ENCODE measurements at places on chromosomes 16 and 17. TPM values are rescaled to one million over a fixed set of nuclear protein-coding genes. Genes with fewer than 3 reads are reported as not detected.
A peak's percentile ranks its signal among the peaks of the same experiment; 100 is the strongest.

Gene KRT16
- 0.65 TPM for total RNA-seq

Gene FKBP10
- 172 TPM for total RNA-seq

Gene PDP2
- total RNA-seq: 8.9 TPM

DNA sequence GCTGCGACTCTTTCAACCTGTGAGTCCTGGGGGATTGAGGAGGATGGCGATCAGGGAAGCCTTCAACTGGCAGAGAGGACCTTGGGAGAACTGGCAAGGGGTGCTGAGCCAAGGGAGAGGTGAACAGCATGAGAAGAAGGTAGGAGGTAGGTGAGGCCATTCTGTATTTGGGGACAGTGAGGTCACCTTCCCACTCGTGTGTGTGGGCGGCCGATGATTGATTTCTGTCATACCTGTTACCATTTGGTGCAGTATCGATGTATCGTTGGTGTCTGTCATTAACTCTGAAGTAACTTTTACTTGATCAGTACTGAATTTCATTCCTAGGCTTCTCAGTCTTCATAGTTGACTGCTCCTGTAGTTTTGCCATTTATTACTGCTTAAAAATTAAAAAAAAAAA is 3.8 kb downstream of the ARSG start:
- no peaks in the 10 kb centered on the region for H3K27me3 ChIP-seq
- H3K36me3 ChIP-seq: no peaks in the 10 kb centered on the region
- H3K4me3 ChIP-seq: no peak overlapping the region

DNA sequence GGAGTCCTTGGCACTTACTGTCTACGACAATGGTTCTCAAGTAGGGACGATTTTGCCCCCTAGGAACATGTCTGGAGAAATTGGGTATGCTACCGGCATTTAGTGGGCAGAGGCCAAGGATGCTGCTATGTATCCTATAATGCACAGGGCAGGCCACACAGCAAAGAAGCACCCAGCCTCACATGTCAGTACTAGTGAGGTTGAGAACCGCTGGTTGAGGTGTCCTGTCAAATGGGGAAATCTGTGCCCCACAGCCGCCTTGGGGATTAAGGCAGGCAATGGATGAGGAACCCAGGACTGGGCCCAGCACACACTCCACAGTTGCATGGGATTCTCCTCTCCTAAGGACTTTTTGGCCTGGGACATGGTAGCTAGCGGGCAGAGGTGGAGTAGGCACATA is 86.7 kb upstream of the TOB1 start:
- no peak overlapping the region for H3K27ac ChIP-seq
- H3K36me3 ChIP-seq: no peaks in the 10 kb centered on the region
- no peaks in the 10 kb centered on the region for H3K4me1 ChIP-seq

- no peaks in the 10 kb centered on the region for H3K36me3 ChIP-seq
- no peaks in the 10 kb centered on the region for H3K4me1 ChIP-seq
- H3K27ac ChIP-seq: no peak overlapping the region
- DNase-seq: no peak
- H3K27me3 ChIP-seq: no peaks in the 10 kb centered on the region
Observed at GRCh38 chr16:88505405-88506082, 52.5 kb downstream of the ZFPM1 start.

Gene NLRC3
- total RNA-seq: 0.97 TPM

GRCh38 chr17:38711792-38712571 is 6.9 kb downstream of the MLLT6 start:
- no peaks in the 10 kb centered on the region for H3K27me3 ChIP-seq
- no peak for DNase-seq
- no peaks in the 10 kb centered on the region for H3K4me1 ChIP-seq

GRCh38 chr16:49327466-49327865 is 45.8 kb upstream of the CBLN1 start:
- H3K27ac ChIP-seq: no peak overlapping the region
- H3K4me1 ChIP-seq: no peaks in the 10 kb centered on the region
- H3K27me3 ChIP-seq: no peaks in the 10 kb centered on the region
- H3K4me3 ChIP-seq: no peak overlapping the region

Gene ABCC12
- total RNA-seq: not detected

Gene CDR2L
- total RNA-seq: 20.2 TPM

Gene JPH3
- total RNA-seq: 0.21 TPM

- no peak overlapping the region for H3K27ac ChIP-seq
- no peaks in the 10 kb centered on the region for H3K4me1 ChIP-seq
- no peak for DNase-seq
- no peak overlapping the region for H3K4me3 ChIP-seq
Observed at GRCh38 chr17:3955673-3955988, 8.6 kb downstream of the ATP2A3 start.

Gene NXN
- 41.0 TPM for total RNA-seq

GRCh38 chr17:44006272-44006597 is 1.8 kb downstream of the NAGS start:
- H3K36me3 ChIP-seq: no peaks in the 10 kb centered on the region
- no peak for DNase-seq
- no peak overlapping the region for H3K27ac ChIP-seq

DNA sequence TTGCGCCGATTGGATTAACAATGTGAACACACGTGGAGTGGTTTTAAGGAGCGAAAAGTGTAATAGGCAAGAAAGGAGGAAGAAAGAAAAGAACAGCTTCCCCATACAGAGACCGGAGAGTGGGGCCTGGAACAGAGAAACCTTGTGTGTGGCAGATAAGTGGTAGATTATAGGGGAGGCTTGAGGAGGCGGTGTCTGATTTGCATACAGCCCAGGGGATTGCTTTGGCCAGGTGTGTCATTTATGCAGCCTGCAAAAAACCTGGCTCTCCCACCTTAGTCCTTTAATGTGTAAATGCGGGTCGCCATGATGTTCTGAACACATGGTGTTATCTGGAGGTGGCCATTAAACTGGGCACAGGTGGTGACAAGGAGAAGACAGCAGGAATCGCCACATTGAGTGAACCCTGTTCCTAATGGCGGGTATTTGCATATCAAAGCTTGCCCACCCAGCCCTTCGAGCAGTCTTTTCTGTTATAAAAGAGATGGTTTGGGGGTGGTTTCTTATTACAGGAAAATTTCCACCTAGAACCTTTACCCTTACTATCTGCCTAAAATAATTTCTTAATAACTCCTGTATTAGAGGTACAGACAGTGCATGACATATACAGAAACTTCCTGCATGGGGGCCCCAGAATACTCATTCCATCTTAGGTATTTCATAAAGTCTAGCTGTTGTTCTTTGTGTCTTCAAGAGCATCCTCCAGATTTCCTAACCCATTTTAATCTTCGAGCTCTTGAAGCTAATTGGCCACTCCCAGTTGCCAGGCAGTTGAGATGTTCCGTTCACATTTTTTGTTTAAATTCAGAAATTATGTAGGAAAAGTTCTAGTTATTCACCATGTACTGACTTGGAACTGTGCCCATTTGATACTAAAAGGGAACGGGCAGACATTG is 292.5 kb downstream of the RBFOX1 start:
- H3K27ac ChIP-seq: no peak overlapping the region
- H3K27me3 ChIP-seq: no peaks in the 10 kb centered on the region
- H3K36me3 ChIP-seq: no peaks in the 10 kb centered on the region
- H3K4me1 ChIP-seq: no peaks in the 10 kb centered on the region
- no peak overlapping the region for H3K4me3 ChIP-seq

DNA sequence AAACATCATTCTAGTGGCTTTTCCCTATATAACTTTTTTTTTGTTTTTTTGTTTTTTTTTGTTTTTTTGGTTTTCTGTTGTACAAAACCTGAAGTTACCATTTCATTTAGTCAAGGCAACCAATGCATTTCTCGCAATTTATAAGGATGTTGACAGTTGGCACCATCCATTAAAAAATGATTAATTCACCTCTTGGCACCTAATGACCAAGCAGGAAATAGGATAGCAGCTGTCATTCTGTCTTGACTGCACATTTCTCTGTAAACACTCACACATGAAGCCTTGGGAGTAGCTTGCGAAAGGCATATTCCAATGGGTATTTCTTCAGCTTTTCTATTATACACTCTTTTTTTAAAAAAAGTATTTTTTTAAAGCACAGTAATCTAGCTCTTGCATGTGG is 77.5 kb downstream of the SYCE1L start:
- no peaks in the 10 kb centered on the region for H3K36me3 ChIP-seq
- H3K27ac ChIP-seq: no peak overlapping the region
- no peak for DNase-seq
- H3K4me3 ChIP-seq: no peak overlapping the region

GRCh38 chr16:27718201-27719105 is 168.5 kb downstream of the KATNIP start:
- H3K27ac ChIP-seq: no peak overlapping the region
- DNase-seq: peak; percentile 45
- H3K27me3 ChIP-seq: no peaks in the 10 kb centered on the region
- H3K4me1 ChIP-seq: no peaks in the 10 kb centered on the region

- H3K4me3 ChIP-seq: no peak overlapping the region
- no peaks in the 10 kb centered on the region for H3K36me3 ChIP-seq
- H3K4me1 ChIP-seq: no peaks in the 10 kb centered on the region
- H3K27me3 ChIP-seq: no peaks in the 10 kb centered on the region
- H3K27ac ChIP-seq: no peak overlapping the region
Observed at GRCh38 chr17:39080421-39081078, 70.9 kb downstream of the PLXDC1 start.

DNA sequence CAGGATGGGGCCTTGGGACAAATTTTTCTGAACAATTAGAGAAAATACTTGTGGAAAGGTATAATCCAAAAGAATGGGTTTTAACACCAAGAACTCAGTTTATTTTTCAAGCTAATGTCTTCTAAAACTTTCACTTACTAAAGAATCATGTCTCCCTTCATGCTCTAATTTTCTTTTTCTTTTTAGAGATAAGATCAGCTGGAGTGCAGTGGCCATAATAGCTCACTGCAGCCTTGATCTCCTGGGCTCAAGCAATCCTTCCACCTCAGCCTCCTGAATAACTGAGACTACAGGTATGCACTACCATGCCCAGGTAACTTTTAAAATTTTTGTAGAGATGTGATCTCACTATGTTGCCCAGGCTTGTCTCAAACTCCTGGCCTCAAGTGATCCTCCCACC is 5.5 kb downstream of the OR4D1 start:
- no peak for DNase-seq
- no peaks in the 10 kb centered on the region for H3K4me1 ChIP-seq
- no peak overlapping the region for H3K4me3 ChIP-seq
- H3K36me3 ChIP-seq: no peaks in the 10 kb centered on the region

GRCh38 chr16:19380328-19380727 is 37.4 kb upstream of the TMC5 start:
- peaks cover 2% of the 10 kb centered on the region for H3K4me1 ChIP-seq
- no peak for DNase-seq
- no peaks in the 10 kb centered on the region for H3K27me3 ChIP-seq
- H3K4me3 ChIP-seq: no peak overlapping the region

Gene C16orf92
- total RNA-seq: not detected

Gene CEMP1
- not detected for total RNA-seq

- H3K27me3 ChIP-seq: no peaks in the 10 kb centered on the region
- no peaks in the 10 kb centered on the region for H3K36me3 ChIP-seq
- H3K4me3 ChIP-seq: no peak overlapping the region
- H3K27ac ChIP-seq: no peak overlapping the region
Observed at GRCh38 chr17:72614476-72614870, 478.0 kb downstream of the SLC39A11 start.

DNA sequence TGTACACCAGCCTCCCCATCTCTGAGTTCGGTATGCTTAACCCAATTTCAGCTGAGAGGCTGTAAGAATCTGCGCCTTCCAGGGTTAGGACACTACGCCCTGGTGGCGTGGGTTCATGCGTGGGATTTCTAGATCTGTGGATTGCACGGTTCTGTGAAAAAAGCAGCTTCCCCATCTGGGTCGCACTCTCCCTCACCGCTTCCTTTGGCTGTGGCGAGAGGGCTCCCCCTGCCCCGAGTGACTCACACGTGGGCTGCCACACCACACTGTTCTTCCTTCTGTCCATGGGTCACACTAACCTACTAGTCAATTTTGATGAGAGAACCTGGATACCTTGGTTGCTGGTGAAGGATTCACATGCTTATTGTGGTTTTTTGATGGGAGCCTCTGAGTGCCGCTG is 256.0 kb upstream of the MAF start:
- DNase-seq: no peak
- H3K4me3 ChIP-seq: no peak overlapping the region
- no peaks in the 10 kb centered on the region for H3K4me1 ChIP-seq
- H3K27ac ChIP-seq: no peak overlapping the region
- no peaks in the 10 kb centered on the region for H3K27me3 ChIP-seq

- H3K4me1 ChIP-seq: no peaks in the 10 kb centered on the region
- H3K27ac ChIP-seq: no peak overlapping the region
- no peak for DNase-seq
- H3K4me3 ChIP-seq: no peak overlapping the region
- no peaks in the 10 kb centered on the region for H3K27me3 ChIP-seq
- peaks cover 2% of the 10 kb centered on the region for H3K36me3 ChIP-seq
Observed at GRCh38 chr16:11147033-11147753, 108.8 kb downstream of the SOCS1 start.

GRCh38 chr17:67578142-67578457 is 139.6 kb upstream of the NOL11 start:
- H3K27me3 ChIP-seq: no peaks in the 10 kb centered on the region
- no peak for DNase-seq
- H3K4me1 ChIP-seq: no peaks in the 10 kb centered on the region
- no peak overlapping the region for H3K4me3 ChIP-seq
- H3K36me3 ChIP-seq: no peaks in the 10 kb centered on the region
- H3K27ac ChIP-seq: no peak overlapping the region

DNA sequence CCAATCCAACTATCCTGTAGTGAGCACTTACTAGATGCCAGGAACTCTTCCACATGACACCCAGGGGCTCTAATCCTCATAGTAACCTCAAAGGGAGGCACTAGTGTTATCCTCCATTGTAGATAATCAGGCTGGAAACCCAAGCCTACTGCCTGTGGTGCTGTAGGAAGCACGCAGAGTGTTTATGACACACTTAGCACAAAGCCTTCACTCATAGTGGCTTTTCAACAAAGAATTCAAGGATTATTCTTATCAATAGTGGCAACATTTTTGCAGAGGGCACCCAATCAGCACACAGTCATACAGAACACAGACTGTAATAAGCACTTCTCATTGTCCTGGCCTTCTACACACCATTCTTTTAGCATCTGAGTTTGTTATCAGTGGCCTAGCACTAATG is 18.5 kb upstream of the SOX9 start:
- no peak overlapping the region for H3K27ac ChIP-seq
- H3K27me3 ChIP-seq: no peaks in the 10 kb centered on the region
- H3K4me3 ChIP-seq: no peak overlapping the region
- H3K36me3 ChIP-seq: no peaks in the 10 kb centered on the region

GRCh38 chr16:27268376-27269299 is at the start of gene NSMCE1:
Gene NSMCE1, minus strand, starts transcription at chr16:27268772. Its CDS starts 11,202 bp downstream, at chr16:27257570.
- H3K4me1 ChIP-seq: no peaks in the 10 kb centered on the region
- no peak within 1 kb of the TSS for H3K27ac ChIP-seq
- H3K27me3 ChIP-seq: no peaks in the 10 kb centered on the region
- no peaks in the 10 kb centered on the region for H3K36me3 ChIP-seq

All from aorta (tissue), 5 donors.